NAMALWA (cell line): ENCODE measurements at places on chromosomes 3 and 15.

DNA sequence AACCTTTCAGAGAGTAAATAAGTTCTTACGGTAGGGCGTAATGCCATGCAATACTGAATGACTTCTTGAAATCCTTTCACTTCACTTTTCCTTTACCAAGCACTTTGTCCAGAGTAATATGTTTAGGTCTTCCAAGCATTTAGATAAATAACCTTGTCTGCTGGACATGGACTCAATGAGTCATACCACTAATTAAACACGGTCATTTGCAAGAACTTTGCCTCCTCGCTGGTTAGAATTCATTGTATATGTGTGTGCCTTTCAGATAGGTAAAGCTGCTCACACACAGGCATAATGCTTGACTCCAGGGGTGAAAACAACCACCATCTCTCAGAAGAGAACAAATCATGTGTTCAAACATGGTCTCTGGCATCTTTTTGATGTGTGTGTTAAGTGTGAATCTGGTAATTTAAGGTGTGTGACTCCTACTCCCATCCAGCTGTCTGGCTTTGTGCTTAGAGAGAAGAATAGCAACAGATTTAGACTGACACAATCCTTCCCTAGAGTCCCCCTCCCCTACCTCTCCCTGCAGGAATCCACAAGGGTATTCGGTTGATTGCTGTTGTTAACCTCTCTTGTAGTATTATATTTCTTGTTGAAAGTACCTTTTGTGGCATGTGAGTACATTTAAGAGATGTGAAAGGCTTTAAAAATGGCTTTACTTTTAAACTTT is 419.0 kb downstream of the CNTN4 start:
- no peak for DNase-seq

DNA sequence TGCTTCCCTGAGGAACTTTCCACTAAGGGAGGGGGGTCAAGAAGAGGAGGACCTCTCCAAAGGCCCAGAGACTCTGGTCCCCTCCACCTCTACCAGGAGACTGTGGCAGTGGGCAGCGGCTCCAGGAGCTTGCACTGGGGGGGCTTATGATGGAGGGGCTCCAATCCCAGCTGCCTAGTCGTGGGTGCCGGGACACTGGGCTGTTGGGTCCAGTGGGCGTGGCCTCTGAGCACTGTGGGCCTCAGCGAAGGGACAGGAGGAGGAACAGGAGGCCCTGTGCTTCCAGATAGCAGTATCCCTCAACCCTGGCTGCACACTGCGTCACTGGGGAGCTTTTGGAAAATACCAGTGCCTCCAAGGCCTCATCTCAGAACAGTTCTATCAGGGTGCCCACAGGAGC is 13.5 kb upstream of the DLL4 start:
- DNase-seq: no peak

GRCh38 chr3:186525369-186526255 is 18.6 kb downstream of the CRYGS start:
- DNase-seq: no peak

- peak; percentile 65 for DNase-seq
Measured at GRCh38 chr3:57755368-57755675, 787 bp upstream of the SLMAP start.

DNA sequence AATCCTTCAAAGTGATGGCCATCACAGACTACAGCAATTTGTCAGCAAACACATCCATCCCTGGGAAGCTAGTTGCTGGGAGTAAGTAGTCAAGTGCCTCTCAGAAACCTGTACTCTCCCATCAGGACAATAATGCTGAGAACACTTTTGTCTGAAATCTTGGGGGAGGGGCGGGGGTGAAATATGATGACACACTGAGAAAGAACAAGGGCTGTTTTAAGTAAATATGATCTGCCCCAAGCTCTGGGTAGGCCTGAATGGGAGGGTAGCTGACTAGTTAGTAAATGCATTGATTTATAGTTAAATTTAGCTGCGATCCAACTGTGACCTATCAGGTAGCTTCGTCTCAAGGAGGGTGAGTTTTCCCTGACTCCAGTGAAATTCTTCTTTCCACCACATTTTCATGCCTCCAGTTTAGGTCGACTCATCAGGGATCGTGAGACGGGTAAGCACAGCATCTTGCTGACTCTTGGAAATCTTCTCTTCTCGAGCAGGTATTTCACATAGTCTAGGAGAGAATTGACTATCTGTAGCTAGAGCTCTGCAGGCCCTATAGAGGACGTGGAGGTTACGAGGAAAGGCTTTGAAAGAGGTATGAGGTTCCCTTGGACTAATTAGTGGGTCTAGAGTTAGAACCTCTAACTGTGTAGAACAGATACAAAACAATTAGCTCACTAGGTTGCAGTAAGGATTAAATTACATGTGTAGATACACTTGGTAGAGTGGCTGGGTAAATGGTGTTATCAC is 213.4 kb upstream of the SLC2A2 start:
- DNase-seq: no peak

DNA sequence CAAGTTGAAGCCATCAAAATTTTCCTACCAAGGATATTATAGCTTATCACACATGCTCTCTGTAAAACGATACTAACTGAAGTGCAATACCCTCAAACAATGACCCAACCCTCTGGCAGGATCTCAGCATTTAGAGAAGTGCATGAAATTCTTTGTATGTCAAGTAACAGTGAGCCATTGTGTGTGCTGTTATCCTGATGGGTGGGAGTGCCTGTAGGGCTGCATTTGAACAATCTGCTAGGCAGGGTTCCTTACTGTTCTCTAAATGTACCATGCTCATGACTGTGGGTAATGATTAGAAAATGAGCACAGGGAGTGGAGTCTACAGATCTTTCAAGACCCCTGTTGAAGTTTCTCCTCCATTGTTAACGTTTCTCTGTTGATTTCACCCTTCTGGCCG is 398.1 kb downstream of the NSUN3 start:
- DNase-seq: no peak

- DNase-seq: peak; percentile 16
Measured at GRCh38 chr3:97822359-97822775, 556 bp downstream of the CRYBG3 start.

DNA sequence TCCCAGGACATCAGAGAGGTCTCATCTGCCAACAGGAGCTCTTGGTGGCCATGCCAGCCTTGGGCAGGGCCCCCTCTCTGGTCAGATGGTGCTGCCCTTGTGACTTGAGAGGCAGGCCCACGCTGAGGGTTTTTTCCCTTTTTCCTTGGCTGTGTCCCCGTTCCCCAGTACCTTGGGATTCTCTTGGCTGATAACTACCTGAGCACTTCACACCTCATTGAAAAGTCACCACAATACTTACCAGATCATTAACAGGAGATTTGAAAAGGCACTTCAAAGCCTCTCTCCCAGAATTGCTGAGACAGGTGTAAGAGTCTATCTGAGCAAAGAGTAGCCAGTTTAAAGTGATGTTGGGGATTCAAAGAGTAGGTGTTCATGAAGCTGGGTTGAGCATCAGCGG is 15.1 kb upstream of the TMEM158 start:
- DNase-seq: no peak

DNA sequence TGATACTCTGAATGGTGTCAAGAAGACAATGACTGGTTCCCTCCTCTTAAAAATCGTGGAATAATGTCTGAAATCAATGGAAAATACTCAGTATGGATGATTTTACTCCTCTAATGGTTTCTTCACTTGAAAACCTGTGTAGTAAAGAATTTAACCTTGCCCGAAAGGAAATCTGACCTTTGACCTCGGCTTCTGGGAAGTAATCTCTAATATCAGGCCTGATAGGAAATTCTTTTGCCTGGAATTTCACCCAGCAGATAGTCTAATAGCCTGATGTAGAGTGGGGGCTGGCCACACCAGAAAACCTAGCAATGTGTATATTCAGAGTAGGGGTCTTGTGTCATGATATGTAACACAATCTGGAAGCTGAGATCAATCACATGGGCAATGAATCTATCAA is 91.5 kb upstream of the GOLIM4 start:
- no peak for DNase-seq

- DNase-seq: no peak
Measured at GRCh38 chr3:61132062-61132461, 119.2 kb downstream of the FHIT start.

DNA sequence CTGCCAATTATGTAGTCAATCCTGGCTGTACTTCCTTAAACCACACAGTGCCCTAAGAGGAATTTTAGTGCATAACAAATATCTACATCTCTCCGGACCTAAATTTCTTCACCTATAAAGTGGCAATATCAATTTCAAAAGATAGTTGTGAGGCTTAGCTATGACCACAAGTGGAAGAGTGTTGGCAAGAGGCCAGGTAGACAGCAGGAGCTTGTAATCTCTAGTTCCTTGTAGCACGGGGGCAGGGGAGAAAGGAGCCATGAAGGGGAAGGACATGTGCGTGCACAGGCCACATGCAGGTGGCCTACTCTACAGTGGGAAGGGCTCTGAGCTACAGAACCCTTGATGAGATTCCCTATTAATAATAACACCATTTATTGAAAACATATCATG is 269.7 kb downstream of the ABHD5 start:
- DNase-seq: peak; percentile 3

- no peak for DNase-seq
Measured at GRCh38 chr3:2880218-2880756, 229.9 kb downstream of the IL5RA start.

- no peak for DNase-seq
Measured at GRCh38 chr3:184380185-184380626, 352 bp downstream of the CHRD start.
